ENCODE measurements at places on chromosomes 1 and 21.

- DNase-seq: no peak
- H3K27ac ChIP-seq: no peak overlapping the region
- no peaks in the 10 kb centered on the region for H3K27me3 ChIP-seq
Observed at GRCh38 chr1:40986956-40987355, 7.5 kb downstream of the CTPS1 start.

GRCh38 chr1:47875831-47876586 is 121.2 kb downstream of the TRABD2B start:
- H3K4me1 ChIP-seq: no peaks in the 10 kb centered on the region
- H3K36me3 ChIP-seq: no peaks in the 10 kb centered on the region
- H3K4me3 ChIP-seq: no peak overlapping the region
- H3K27me3 ChIP-seq: no peaks in the 10 kb centered on the region
- DNase-seq: no peak
- no peak overlapping the region for H3K27ac ChIP-seq

DNA sequence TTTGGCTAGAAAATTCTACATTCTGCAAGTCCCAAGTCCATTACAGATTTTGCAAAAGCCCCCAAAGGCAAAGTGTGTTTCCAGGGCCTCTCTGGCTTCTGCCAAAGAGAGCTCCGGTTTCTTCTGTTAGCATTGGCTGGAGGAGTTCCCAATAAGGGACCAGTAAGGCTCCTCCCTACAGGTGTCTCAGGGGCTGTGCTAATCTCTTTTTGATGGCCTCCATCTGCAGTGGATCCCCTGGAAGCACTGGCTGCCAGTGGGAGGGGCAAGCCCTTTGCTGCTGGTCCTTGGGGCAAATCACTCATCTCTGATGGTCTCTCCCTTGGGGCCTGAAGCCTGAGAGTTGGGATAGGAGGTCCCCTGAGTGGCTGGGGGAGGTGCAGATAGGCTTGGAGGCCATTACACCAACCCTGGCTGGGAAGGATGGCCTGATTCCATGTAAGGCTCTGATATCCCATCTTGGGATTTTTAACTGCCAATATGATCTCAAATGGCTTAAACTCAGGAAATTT is 89.1 kb upstream of the USP24 start:
- H3K27ac ChIP-seq: no peak overlapping the region
- DNase-seq: no peak
- H3K36me3 ChIP-seq: no peaks in the 10 kb centered on the region
- H3K27me3 ChIP-seq: no peaks in the 10 kb centered on the region
- H3K4me3 ChIP-seq: no peak overlapping the region

DNA sequence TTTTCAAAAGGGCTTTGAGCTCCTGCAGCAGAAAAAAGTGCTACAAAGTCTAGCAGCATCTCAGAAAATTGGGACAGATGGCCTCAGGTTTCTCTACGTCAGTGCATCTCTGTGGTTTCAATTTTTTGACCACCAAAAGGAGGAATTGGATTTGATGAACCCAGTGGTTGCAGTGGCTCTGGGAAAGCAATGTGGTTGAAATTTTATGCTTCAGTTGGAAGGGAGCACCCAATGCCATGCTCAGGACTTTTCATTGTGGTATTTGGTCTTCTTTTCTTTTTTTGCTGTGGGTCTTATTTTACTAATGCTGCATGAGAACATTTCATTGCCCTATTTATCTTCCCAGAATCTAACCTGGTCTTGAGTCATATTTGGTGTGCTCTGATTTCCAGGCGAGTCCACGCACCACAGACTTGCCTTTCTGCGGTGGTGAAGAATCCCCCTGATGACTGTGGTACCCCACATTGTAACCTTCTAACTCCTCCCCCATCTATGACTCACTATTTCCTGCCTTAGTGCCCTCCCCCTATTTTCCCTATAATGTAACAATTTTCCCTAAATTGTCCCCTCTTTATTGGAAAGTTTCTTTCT is 56.7 kb downstream of the S1PR1 start:
- no peaks in the 10 kb centered on the region for H3K27me3 ChIP-seq
- no peaks in the 10 kb centered on the region for H3K36me3 ChIP-seq
- no peak overlapping the region for H3K27ac ChIP-seq
- H3K4me1 ChIP-seq: no peaks in the 10 kb centered on the region
- no peak overlapping the region for H3K4me3 ChIP-seq

DNA sequence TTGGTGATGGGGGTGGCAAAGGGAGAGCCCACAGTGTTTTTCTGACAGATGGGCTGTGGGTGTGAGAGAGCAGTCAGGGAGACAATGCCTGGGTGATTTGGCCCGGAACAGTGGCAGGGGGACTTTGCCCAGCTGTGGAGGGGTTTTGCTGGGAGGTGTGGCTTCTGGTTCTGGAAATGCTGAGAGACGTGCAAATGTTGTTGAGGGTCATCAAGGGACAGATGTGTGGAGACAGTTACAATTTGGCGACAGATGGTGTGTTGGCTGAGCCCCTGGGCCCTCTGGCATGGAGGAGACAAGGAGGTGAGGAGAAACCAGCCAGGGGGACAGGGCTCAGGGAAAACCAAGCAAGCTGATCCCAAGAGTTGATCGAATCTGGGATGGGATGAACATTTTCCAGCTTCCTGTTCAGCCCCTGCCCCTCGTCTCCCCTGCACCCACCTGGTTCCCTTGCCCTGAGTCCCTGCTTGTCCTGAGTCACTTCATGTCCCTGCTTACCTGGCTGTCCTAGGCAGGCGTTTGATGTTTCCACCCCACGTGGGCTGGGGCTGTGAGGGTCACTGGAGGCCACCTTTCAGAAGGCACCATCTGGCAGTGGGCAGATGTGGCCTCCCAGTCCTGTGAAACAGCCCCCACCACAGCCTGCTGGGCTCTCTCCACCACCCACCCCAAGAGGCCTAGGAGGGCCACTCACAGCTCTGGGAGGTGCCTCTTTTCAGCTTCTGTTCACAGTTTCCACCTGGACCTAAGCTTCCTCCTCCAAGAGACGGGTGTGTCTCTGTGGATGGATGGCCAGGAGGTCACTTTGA is 15.8 kb upstream of the ZNF678 start:
- H3K4me3 ChIP-seq: no peak overlapping the region
- H3K4me1 ChIP-seq: peaks cover 4% of the 10 kb centered on the region
- no peaks in the 10 kb centered on the region for H3K27me3 ChIP-seq
- H3K36me3 ChIP-seq: no peaks in the 10 kb centered on the region

GRCh38 chr1:181562395-181562794 is 79.1 kb downstream of the CACNA1E start:
- no peak overlapping the region for H3K4me3 ChIP-seq
- DNase-seq: no peak
- no peaks in the 10 kb centered on the region for H3K4me1 ChIP-seq
- H3K27ac ChIP-seq: no peak overlapping the region

DNA sequence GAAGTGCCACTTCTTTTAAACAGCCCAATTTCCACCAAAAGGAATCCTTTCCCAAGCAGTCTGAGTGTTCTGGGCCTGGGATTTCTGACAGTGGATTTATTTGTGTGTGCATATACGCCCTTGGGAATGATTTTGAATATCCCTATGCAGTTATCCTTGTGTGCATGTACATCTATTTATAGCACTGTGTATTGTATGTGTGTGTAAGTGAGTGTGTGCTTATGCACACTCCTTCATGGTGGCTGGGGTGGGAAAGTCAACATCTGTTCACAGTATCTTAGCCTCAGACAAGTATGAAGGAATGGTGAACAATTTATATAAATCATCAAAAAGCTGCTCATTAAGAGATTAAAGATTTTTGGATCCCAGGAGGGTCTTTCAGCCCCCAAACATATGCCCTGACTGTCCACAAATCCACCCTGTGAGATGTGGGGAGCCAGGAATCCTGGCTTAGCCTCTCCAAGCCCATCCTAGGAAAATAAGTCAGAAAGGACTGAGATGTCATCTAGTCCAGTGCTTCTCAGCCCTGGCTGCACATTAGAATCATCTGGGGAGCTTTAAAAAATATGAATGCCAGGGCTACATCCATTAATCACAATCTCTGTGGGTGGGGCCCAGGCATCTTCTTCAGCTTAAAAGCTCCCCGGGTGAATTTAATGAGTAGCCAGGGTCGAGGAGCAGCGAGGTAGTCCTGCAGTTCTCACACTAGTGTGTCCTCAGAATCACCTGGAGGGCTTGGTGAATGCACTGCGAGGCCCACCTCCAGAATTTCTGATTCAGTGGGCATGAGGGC is 101.4 kb downstream of the PLXNA2 start:
- H3K4me1 ChIP-seq: no peaks in the 10 kb centered on the region
- H3K36me3 ChIP-seq: no peaks in the 10 kb centered on the region
- no peak for DNase-seq
- H3K27ac ChIP-seq: no peak overlapping the region
- H3K4me3 ChIP-seq: no peak overlapping the region

DNA sequence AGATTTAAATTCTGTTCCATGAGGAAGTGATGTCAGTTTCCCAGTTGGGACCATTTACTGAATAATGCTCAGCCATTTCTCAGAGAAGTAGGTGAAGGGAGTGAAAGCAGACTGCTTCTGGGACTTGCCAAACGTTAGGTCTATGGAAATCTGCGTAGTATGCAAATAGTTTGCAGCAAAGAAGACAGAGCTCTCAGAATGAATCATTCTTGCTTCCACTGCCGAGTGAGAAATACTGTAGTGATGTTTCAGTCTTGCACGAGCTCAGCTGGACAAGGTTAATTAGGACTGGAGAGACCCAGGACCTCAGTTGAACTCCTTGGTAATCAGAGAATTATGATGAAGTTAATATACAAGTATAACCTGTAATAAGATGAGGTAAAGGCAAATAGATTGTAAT is 317.7 kb upstream of the DAB1 start:
- H3K4me1 ChIP-seq: no peaks in the 10 kb centered on the region
- no peak for DNase-seq
- H3K36me3 ChIP-seq: no peaks in the 10 kb centered on the region
- no peaks in the 10 kb centered on the region for H3K27me3 ChIP-seq

- H3K4me1 ChIP-seq: no peaks in the 10 kb centered on the region
- H3K27ac ChIP-seq: no peak overlapping the region
- H3K27me3 ChIP-seq: no peaks in the 10 kb centered on the region
- no peak overlapping the region for H3K4me3 ChIP-seq
- DNase-seq: no peak
- no peaks in the 10 kb centered on the region for H3K36me3 ChIP-seq
Observed at GRCh38 chr1:90204023-90204590, 209.2 kb downstream of the ZNF326 start.

DNA sequence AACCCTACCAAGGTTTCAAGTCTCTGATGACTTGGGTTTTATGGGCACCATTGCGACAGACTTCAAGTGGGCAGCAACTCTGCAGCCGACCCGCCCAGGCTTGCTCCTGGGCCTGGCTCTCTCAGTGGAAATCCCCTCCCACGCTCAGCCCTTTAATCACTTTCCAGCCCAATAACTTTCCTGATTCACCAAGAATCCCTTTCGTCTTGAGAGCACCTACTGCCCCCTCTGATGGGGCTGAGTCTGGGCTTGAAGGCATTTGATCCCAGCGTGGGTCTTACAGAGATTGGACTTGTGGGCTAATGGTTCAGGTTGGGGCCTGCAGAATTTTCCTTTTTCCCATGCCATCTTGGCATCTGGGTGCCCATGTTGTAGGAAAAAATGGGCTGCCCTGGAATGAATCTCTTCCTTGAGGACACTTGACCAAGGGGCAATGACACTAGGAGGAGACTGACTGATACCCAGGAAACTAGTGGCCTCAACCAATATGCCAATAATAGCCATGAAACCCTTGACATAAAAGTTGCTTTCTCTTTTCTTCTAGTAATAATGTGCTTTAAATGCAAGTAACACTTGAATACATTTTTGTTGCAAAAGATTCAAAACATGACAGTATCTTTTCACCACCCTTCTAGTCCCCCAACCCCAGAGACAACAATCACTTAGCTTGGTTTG is 7.8 kb upstream of the PHLDA3 start:
- H3K27ac ChIP-seq: peak overlapping the region; percentile 80
- no peak for DNase-seq
- no peaks in the 10 kb centered on the region for H3K27me3 ChIP-seq
- H3K4me1 ChIP-seq: no peaks in the 10 kb centered on the region

GRCh38 chr1:196598942-196599748 is 9.1 kb downstream of the KCNT2 start:
- H3K27me3 ChIP-seq: no peaks in the 10 kb centered on the region
- DNase-seq: no peak
- no peak overlapping the region for H3K4me3 ChIP-seq
- no peak overlapping the region for H3K27ac ChIP-seq

GRCh38 chr1:34143975-34144374 is 21.1 kb downstream of the CSMD2 start:
- no peaks in the 10 kb centered on the region for H3K36me3 ChIP-seq
- no peaks in the 10 kb centered on the region for H3K4me1 ChIP-seq
- no peak for DNase-seq

DNA sequence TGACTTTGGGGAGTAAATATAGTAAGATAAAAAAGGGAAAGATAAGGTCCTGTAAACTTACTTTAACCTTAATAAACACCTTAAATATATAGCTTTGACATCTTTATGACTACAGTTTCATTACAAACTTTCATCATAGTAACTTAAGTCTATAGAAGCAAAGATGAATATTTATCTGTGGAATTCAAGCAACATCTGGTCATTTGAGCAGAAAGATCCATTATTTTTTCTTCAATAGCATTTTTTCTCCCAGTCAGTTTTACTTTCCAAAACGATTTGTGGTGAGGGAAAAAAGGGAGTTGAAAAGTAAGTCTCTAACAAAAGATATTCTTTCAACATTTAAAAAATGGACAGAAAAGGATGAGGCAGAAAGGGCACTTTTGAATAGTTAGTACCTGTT is 69.0 kb downstream of the HMCN1 start:
- peaks cover 5% of the 10 kb centered on the region for H3K36me3 ChIP-seq
- H3K27ac ChIP-seq: no peak overlapping the region
- no peaks in the 10 kb centered on the region for H3K4me1 ChIP-seq
- no peak overlapping the region for H3K4me3 ChIP-seq
- no peaks in the 10 kb centered on the region for H3K27me3 ChIP-seq

All from breast epithelium (tissue), 4 donors.